ENCODE measurements at places on chromosomes 7 and 10. TPM values are rescaled to one million over a fixed set of nuclear protein-coding genes. Genes with fewer than 3 reads are reported as not detected.

- H3K27ac ChIP-seq, result no peak overlapping the region
- no peaks in the 10 kb centered on the region for H3K36me3 ChIP-seq
- no peaks in the 10 kb centered on the region for H3K4me1 ChIP-seq
- no peak for DNase-seq
- H3K27me3 ChIP-seq, result no peaks in the 10 kb centered on the region
These were observed 98.4 kb upstream of the FZD1 start for GRCh38 chr7:91165846-91166230.

DNA sequence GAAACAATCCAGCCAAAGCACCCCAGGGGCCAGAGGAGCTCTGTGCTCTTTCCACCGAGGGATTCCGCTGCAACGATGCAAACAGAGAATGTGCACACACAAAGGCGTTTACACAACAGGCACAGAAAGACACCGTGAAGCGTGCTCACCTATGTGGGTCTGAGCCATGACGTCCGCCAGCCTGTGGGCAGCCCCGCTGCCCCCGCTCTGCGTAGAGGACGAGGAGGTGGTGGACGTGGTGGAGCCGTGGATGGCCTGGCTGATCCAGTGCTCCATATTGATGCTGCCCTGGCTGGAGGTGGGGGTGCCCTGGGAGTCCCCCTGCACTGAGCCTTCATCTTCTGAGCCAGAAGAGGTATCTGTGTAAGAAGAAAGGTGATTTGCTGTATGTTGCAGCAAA is 266.8 kb downstream of the DIP2C start:
- H3K27me3 ChIP-seq, result no peaks in the 10 kb centered on the region
- DNase-seq, result no peak
- no peaks in the 10 kb centered on the region for H3K4me1 ChIP-seq
- no peaks in the 10 kb centered on the region for H3K36me3 ChIP-seq
- no peak overlapping the region for H3K4me3 ChIP-seq

DNA sequence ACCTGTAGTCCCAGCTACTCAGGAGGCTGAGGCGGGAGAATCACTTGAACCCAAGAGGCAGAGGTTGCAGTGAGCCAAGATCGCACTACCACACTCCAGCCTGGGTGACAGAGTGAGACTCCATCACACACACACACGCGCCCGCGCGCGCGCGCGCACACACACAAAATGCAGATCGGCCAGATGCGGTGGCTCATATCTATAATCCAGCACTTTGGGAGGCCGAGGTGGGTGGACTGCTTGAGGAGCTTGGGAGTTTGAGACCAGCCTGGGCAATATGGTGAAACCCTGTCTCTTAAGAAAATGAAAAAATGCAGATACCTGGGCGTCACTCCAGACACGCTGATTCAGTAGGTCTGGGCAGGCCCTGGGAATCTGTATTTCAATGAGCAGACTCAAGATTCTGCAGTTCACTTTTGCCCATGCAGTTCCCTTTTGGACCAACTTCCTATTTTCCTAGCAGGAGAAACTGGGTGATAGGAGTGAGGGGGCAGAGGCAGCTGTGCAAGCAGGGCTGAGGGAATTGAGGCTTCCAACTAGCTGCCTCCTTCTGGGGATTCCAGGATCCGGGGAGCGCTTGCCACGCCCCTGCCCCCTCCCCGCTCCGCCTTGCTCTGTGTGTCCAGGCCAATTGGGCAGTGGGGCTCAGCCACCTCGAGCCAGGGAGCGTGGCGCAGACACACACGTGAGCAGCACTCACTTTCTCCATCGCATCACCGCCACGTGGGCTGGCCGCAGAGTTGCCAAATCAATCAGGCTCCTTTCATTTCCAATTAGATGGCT is 173.6 kb downstream of the SH3PXD2A start:
- no peak for DNase-seq
- no peak overlapping the region for H3K27ac ChIP-seq
- no peaks in the 10 kb centered on the region for H3K27me3 ChIP-seq
- H3K36me3 ChIP-seq, result no peaks in the 10 kb centered on the region
- no peak overlapping the region for H3K4me3 ChIP-seq

GRCh38 chr7:88845091-88845490 is 49.6 kb upstream of the TEX47 start:
- H3K4me1 ChIP-seq, result no peaks in the 10 kb centered on the region
- no peak overlapping the region for H3K4me3 ChIP-seq
- no peak for DNase-seq
- no peaks in the 10 kb centered on the region for H3K27me3 ChIP-seq

GRCh38 chr10:45625879-45626278 is 46.7 kb downstream of the ZFAND4 start:
- H3K4me1 ChIP-seq, result peaks cover 6% of the 10 kb centered on the region
- H3K36me3 ChIP-seq, result no peaks in the 10 kb centered on the region
- DNase-seq, result no peak
- no peak overlapping the region for H3K27ac ChIP-seq

- no peaks in the 10 kb centered on the region for H3K4me1 ChIP-seq
- no peaks in the 10 kb centered on the region for H3K36me3 ChIP-seq
- H3K27me3 ChIP-seq, result no peaks in the 10 kb centered on the region
- no peak overlapping the region for H3K4me3 ChIP-seq
- no peak overlapping the region for H3K27ac ChIP-seq
- no peak for DNase-seq
These were observed 75.3 kb upstream of the TAS2R16 start for GRCh38 chr7:123070702-123071286.

DNA sequence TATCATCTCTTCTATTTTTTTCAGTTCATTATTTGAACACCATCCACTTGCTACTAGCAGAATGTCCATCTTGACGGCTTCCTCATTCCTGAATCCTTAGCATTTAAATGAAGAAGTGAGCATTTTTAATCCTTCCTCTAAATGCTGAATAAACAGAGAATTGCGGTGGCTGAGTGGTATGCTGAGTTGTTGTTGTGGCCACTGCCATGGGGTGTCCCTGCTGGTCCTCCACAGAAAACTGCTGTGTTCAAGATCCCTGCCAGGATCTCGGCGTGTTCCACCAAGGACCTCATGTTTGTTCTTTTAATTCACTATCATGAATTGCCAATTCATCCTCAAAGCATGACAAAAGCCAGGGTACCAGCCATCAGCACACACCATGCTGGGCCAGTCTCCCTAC is 48.9 kb upstream of the HABP2 start:
- DNase-seq, result no peak
- H3K36me3 ChIP-seq, result no peaks in the 10 kb centered on the region
- H3K27ac ChIP-seq, result no peak overlapping the region
- H3K27me3 ChIP-seq, result no peaks in the 10 kb centered on the region
- no peaks in the 10 kb centered on the region for H3K4me1 ChIP-seq
- no peak overlapping the region for H3K4me3 ChIP-seq

GRCh38 chr7:18828994-18829857 is 288.2 kb downstream of the TWIST1 start:
- no peaks in the 10 kb centered on the region for H3K36me3 ChIP-seq
- no peaks in the 10 kb centered on the region for H3K27me3 ChIP-seq
- H3K27ac ChIP-seq, result no peak overlapping the region
- DNase-seq, result no peak
- H3K4me3 ChIP-seq, result no peak overlapping the region

DNA sequence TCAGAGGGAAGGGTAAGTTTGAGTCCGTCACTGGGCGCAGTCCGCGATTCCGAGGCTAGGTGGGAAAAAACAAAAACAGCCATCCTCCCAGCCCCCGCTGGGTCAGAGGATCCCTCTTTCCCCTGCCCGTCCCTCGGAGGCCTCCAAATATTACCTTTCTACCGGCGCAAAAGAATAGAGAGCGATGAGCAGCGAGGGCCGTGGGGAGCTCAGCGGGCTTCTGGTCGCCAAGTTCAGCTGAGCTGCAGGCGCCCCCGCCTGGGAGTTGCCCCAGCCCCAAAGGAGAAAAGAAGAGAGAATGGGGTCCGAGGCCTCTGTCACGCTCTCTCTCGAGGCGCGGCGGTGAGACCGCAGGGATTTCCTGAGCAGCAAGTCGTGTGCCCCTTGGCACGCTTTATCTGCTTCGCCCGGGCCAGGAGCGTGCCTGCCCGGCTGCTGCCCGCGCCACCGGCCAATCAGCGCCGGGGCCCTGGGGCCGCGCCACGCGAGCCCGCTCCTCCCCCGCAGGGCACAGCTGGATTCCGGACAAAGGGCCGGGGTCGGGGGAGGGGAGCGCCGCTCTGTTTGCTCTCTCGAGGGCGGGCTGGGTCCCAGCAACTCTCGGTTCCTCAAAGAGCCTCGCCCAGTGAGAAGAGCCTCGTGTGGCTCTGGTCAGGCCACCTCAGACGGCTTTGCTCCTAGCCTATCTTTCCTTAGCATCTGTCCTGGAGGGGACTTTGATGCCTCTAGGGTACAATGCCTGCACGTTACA is at the start of gene NEUROG3:
Gene NEUROG3 (minus strand): TSS at position 367 of the 751 bp plus-strand sequence. CDS start 379 bp downstream, outside the sequence.
- DNase-seq, result no peak
- no peak within 1 kb of the TSS for H3K4me3 ChIP-seq
- H3K27ac ChIP-seq, result no peak within 1 kb of the TSS
- peaks cover 2% of the 10 kb centered on the region for H3K4me1 ChIP-seq
- no peaks in the 10 kb centered on the region for H3K36me3 ChIP-seq

DNA sequence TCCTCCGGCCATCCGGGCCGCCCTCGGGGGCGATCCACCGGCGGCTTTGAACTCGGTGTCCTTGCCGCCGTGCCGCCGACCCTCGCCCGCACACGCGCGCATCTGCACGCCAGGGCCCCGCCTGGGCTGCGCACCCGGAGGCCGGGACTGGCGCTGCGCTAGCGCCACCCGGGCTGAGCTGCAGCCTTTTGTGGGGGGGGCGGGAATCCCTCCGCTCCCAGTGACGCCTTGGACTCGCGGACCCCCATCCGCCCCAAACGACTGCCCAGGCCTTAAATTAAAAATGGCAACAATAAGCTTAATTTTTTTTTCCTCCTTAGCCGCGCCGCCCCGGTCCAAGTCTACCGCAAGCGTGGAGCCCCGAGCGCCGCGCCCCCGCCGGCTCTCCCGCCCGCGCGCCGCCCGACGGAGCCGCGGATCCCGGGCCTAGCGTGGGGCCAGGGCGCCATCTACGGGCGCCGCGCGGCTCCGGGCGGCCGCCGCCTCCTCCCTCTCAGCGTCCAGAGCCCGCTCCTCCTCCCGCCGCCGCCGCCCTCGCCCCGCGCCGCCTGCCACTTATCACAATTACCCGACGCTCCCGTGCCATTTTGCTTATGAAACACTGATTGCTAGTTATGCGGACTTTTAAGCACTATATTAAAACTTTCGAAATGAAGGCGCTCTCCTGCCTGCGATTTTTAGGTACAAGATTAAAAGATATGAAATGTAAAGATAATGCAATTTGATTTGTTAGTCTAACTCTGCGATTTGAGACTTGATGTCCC is 7.5 kb upstream of the EBF3 start:
- DNase-seq, result peak; percentile 58
- H3K4me1 ChIP-seq, result peaks cover 6% of the 10 kb centered on the region
- H3K4me3 ChIP-seq, result no peak overlapping the region
- H3K27me3 ChIP-seq, result peaks cover 14% of the 10 kb centered on the region
- no peak overlapping the region for H3K27ac ChIP-seq
- no peaks in the 10 kb centered on the region for H3K36me3 ChIP-seq

DNA sequence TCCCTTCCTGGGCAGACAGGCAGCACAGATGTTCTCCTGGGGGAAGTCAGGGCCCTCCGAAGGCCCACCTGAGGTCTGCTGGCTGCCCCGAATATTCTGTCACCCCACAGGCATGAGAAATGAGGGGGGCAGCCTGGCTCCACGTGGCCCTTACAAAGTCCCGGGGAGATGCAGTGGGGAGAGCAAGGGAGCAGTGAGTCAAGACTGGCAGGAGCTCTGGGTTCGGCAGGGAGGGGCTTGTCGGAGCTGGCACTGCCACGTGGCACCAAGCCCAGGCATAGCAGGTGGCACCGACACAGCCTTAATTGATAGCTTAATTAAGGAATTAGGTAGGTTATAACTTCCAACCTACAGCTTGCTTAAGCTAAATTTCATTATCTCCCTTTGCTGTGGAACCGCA is 163.9 kb downstream of the USP6NL start:
- no peaks in the 10 kb centered on the region for H3K36me3 ChIP-seq
- no peak for DNase-seq
- H3K27ac ChIP-seq, result no peak overlapping the region
- no peaks in the 10 kb centered on the region for H3K4me1 ChIP-seq
- no peak overlapping the region for H3K4me3 ChIP-seq

DNA sequence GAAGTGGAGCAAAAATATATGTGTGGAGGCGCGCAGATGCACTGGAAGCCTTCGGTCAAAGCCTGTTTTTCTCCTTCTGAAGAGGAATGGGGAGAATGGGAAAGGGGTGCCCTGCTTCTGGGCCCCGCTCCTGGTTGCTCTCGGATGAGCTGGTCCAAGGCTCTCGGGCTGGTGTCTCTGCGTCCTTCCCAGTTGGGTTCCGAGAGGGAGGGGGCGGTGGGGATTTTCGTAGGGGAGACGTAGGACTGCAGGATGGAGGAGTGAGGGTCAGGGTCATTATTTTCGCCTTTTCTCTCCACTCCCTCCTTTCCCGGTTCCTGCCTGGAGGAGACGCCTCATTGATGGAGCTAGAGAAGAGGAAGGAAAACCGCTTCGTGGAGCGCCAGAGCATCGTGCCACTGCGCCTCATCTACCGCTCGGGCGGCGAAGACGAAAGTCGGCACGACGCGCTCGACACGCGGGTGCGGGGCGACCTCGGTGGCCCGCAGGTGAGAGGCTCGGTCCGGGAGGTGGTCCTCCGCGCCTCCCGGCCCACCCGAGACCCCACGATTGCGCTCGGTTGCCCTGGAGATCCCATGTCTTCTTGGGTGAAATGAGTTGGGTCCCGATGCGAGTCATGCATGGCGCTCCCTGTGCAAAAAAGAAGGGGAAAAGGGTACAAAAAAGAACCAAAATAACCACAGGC is 790 bp downstream of the ADAM22 start:
- no peak overlapping the region for H3K27ac ChIP-seq
- H3K4me3 ChIP-seq, result peak overlapping the region; percentile 76
- no peaks in the 10 kb centered on the region for H3K27me3 ChIP-seq
- peak; percentile 31 for DNase-seq
- peaks cover 4% of the 10 kb centered on the region for H3K4me1 ChIP-seq

Gene PRLHR
- not detected for total RNA-seq

Gene GJC3
- not detected for total RNA-seq

Gene ZNF487
- 30.1 TPM for total RNA-seq

Gene TMEM248
- 102 TPM for total RNA-seq

Gene AKR1C4
- not detected for total RNA-seq

Gene AQP1
- total RNA-seq, result 89.3 TPM

Gene GJD4
- total RNA-seq, result not detected
